ENCODE measurements at places on chromosomes 6 and 20. TPM values are rescaled to one million over a fixed set of nuclear protein-coding genes. Genes with fewer than 3 reads are reported as not detected.

DNA sequence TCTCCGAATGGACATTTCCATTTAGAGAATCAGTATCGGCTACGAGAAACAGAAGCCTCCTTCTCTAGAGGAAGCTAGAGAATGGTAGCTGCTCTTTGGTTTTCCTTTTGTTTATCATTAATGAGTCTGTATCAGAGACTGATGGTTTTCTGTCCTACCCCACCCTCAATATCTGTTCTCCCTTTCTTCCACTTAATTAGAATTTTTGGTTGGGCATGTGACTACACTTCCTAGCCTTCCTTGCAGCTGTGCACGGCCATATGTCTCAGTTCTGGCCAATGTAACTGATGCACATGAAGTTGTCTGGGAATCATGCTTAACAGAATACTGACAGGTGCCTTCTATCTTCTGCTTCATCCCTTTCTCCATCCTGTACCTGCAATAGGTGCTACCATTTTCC lies 19.0 kb downstream of the RNF24 start:
- no peak for DNase-seq

- DNase-seq, result peak; percentile 18
These were observed 288.2 kb downstream of the CENPW start for GRCh38 chr6:126628125-126628524.

DNA sequence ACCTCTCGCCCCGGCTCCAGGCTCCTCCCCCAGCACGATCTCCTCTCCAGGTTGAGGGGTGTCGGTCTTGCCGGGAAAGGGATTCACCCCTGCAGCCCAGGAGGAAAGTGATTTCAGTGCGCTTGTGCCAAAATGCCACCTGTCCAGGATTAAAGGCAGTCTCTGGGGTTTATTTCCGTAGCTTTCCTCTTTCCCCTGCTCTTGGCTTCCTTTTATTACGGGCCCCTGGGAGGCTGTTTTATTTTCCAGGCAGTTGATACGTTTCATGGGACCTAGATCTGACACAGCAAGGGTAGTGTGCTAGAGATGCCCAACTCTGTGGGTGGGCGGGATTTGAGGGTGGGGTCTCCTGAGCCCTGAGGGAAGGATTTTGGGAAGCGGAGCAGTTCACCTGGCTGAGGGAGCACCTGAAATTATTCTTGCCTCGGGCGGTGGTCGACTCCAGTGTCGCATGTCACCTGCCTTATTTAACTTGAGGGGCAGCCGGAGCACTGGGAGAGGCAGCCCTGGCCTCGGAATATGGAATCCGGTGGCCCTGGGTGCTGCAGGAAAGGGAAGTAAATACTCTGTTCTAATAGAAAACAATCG lies 9.5 kb upstream of the NKX2-2 start:
- DNase-seq, result no peak

DNA sequence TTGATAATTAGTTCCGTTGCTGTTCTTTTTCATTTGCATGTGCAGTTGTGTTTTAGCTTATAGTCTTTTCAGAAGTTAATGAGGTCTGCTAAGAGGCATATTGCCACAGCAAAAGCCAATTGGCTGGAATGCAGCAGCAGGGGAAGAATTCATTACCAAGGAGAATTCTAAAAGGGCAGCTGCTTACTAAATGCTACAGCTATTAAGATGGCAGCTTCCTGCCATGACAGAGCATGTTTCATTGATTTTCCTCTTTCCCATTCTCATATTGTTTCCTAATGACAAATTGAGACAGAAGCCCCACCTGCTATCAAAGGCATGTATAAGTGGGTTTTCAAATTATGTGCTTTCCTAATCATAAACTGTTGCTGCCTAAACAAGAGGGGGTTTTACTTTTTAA lies 66.6 kb downstream of the CLVS2 start:
- DNase-seq, result no peak

GRCh38 chr6:141552463-141552862 lies 580.3 kb upstream of the GJE1 start:
- peak; percentile 69 for DNase-seq

GRCh38 chr6:56552187-56553130 lies 90.2 kb downstream of the DST start:
- DNase-seq, result no peak

DNA sequence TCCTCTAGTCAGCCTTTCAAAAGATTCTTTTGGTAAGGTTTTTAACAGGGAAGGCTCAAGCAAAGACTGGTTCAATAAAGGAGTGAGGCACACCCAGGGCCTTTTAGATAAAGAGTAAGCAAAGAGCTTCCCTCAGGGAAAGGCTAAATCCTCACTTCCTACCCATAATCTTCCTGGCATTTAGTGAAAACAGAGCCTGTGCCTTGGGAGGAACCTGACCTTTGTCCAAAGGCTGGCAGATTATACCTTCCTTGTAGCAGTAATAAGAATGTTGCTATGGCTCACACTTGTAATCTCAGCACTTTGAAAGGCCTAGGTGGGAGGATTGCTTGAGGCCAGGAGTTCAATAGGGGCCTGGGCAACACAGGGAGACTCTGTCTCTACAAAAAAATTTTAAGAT lies 280.1 kb upstream of the PLCB4 start:
- no peak for DNase-seq

GRCh38 chr6:147617366-147617765 lies 108.9 kb downstream of the SAMD5 start:
- no peak for DNase-seq

The HSPA1L gene
- 1.2 TPM for polyA plus RNA-seq

- peak; percentile 91 for DNase-seq
These were observed 176.4 kb downstream of the ARID1B start for GRCh38 chr6:156953479-156954146.

DNA sequence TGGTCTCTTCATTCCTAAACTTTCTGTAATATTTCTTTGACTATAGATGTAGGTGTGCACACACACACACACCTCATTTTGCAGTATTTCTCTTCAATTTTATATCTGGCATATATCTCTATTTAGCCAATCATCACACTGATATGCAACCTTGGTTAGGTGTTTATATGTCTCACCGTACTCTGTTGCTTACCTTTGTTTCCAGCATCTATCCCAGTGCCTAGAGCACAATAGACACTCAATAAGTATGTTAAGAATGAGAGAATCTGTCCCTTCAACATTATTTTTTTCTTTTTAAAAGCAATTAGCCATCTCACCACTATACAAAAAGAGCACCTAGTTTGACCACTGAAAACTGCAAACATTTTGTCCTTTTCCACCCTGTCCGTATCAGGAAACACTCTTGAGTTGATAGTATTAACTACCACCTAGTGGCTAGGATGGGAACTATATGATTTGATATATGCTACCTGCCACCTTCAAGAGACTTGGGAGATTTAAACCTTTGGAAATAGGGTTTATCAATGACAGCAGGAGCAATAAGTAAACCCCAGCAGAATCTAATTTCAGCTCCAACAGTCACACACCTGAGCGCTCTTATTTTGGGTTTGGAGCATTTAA lies 48.7 kb upstream of the RSPO3 start:
- DNase-seq, result peak; percentile 35

DNA sequence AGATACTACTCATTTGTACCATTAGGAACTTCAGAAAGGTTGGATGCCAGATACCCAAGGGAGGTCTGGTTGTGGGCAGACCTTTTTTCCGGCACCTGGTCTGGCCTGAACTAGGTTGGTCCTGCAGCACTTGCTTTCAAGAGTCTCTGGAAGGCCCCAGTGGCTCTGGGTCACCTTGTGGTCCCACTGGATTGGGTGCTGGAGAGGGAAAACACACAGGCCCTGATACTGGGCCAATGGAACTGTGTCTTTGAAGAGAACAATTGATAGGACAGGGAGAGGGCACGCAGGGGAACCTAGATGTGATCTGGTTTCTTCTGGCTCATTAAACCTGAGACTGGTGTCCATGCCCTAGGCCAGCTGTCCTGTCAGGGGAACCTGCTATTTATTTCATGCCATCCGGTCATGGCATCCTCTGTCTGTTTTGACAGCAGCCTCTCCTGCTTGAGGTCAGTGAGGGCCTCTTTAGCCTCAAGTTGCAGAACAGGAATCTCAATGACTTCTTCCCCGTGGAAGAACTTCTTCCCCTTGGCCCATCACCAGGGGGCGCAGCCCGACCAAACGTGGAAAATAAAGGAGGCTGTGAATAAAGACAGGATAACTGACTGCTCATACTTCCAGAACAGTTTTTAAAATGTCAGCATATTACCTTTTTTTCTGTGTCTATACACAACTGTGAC lies 25.0 kb downstream of the TAF8 start:
- peak; percentile 82 for DNase-seq

DNA sequence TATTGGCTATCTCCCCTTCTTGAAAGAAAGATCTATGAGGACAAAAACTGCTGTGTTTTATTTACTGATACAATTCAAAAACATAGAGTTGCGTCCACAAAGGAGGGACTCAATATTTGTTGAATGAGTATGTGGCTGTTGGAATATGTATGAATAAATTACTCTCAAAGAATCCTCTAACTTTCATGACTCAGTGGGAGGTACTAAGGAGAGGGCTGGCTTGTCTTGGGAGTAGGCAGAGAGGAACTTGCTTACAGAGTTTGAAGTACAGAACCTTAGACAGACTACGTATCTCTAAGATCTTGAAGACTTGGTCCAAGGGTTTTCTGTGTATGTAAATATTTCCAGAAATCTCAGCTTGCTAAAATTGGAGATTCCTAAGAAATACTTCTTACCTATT lies 504.0 kb upstream of the PTCHD4 start:
- DNase-seq, result no peak

DNA sequence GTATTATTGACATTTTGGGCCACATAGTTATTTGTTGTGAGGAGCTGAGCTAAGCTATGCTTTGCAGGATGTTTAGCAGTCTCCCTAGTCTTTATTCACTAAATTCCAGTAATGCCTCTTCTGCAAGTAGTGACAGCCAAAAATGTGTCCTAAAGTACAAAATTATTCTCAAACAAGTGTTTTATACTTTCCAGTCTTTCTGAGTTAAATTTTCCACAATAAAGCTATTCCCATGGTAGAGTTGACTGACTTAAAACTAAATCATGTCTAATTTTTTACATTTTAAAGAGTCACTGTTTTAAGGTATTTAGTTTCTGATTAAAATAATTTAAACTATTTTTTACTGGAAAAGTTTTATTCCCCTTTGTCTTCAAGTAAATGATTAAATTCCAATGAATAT lies 717.8 kb upstream of the HS3ST5 start:
- no peak for DNase-seq

The OR2H2 gene
- polyA plus RNA-seq, result not detected

- no peak for DNase-seq
These were observed 232.3 kb downstream of the QKI start for GRCh38 chr6:163646866-163647265.

DNA sequence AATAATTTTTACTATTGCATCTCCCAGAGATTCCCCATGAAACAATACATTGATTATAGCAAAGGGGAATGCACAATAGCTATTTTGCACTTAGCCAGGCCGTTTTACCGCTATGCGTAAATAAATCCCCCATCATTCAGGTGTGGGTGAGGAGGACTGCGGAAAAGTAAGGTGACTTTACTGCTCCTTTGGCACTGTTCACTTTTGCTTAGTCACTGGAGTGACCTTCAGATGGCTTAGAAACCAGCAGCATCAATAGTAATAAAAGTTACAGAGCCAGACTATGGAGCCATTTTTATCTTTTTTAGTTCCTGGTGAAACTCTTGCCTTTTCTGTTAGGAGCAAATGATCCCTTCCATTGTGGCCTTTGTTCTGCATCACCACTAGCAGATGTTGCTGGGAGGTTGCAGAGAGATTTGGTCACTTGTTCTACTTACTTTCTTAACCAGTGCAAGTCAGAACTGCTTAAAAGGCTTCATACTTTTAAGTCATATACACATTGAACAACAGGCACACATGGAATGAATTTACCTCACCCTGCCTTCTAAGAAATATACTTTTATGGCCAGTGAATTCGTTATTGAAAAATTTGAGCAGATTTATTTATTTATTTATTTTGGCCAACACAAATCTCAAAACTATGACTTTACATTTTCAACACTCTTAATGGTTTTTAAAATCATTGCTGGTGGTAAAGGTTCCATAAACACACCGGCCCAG lies 12.1 kb upstream of the BTBD3 start:
- DNase-seq, result no peak

GRCh38 chr6:162715601-162716000 lies 12.0 kb downstream of the PRKN start:
- DNase-seq, result no peak

GRCh38 chr6:35179901-35180535 lies 33.7 kb upstream of the SCUBE3 start:
- DNase-seq, result peak; percentile 93

The SLC17A2 gene
- not detected for polyA plus RNA-seq

DNA sequence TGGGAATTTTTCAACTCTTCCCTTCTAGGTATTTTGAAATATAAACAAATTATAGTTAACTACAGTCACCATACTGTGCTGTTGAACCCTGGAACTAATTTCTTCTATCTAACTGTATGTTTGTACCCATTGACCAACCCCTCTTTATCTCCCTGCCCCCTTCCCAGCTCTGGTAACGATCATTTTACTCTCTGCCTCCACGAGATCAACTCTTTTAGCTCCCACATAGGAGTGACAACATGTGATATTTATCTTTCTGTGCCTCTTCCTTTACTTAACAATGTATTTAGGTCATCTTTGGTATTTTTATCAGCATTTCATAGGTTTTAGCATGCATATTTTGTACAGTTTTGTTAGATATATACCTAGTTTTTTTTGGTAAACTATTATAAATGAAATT lies 45.9 kb downstream of the ASXL1 start:
- no peak for DNase-seq

DNA sequence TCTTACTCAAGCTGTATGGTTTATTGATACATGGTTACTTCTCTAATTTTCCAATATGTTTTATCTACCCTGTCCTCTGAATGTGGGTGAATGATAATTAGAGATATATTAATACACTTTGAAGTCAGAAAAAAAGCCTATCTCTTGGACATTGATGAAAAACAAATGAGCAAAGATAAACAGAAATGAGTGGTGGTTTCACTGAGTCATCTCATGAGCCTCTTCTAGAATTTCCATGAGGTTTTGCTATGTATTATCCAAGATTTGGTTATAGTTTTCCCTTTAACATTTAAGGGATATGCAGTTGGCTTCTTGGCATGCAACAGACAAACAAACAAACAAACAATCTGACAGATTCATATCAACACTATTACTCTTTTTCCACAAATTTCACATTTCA lies 586.8 kb downstream of the RFPL4B start:
- no peak for DNase-seq

The SPATS1 gene
- 1.3 TPM for polyA plus RNA-seq

The SPDEF gene
- 11.8 TPM for polyA plus RNA-seq

The ADAM33 gene
- 16.4 TPM for polyA plus RNA-seq

GRCh38 chr20:57990396-57990987 lies 238.0 kb downstream of the ANKRD60 start:
- peak; percentile 68 for DNase-seq

Data from lung (tissue), 17 donors.